ENCODE measurements at places on chromosomes 2 and 18.

DNA sequence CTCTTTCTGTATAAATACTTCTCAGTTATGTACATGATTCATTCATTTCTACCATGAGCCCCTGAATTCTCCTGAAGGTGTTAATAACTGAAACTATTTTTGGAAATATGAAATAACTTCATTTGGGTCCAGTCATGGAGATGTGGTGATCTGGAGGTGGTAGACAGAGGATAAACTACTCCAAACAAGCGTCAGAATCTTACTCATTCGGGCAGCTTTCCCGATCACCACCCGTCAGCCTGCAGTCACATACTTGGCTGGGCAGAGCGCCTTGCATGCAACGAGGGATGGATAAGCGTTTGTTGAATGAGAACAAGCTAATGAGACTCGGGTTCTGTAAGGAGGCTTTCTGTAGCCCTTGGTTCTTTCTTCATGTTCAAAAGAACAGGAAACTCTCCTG lies 222.7 kb downstream of the CD226 start:
- no peak for DNase-seq

DNA sequence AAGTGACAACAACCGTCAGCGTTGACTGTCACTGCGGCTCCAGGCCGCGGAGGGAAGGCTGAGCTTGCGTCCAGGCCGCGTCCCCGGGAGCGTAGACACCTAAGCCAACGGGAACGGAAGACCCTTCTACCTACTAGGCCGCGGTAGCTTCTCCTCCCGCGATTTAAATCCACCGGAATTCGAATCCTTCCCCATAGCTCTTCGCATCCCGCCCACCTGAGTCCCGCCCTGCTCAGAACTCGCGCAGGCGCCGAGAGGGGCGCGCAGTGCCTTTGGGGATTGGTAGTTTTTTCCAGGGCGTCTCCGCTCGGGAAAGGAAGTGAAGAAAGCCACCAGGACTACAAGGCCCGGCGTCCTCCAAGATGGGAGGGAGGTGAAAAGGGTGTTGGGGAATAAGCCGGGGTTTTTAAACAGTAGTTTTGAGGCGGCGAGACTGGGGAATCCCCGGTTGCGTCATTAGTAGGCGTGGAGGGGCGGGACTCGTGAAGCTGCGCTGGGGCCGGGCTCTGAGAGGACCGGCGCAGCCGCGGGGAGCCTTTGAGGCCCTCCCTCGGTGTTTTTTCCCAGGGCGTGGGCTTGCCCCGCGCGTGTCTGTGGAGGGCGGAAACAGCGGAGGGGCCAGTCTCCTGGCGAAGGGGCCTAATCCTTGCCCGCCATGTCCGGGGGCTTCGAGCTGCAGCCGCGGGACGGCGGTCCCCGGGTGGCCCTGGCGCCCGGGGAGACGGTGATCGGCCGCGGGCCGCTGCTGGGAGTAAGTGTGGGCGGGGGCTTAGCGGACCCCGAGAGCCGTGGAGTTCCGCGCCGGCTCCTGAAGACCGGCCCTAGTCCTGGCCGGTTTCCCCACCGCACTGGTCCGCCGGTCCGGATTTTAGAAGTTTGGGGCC lies at the start of the genes APLF and FBXO48:
TSS of gene APLF (plus strand) at position 509 of the 884 bp plus-strand sequence. CDS start at position 656, 147 bp downstream.
TSS of gene FBXO48 (minus strand) at position 218 of the 884 bp plus-strand sequence. CDS start 2,149 bp downstream, outside the sequence.
- peak; percentile 94 for DNase-seq

GRCh38 chr2:144249035-144249637 lies 270.8 kb downstream of the ZEB2 start:
- no peak for DNase-seq

DNA sequence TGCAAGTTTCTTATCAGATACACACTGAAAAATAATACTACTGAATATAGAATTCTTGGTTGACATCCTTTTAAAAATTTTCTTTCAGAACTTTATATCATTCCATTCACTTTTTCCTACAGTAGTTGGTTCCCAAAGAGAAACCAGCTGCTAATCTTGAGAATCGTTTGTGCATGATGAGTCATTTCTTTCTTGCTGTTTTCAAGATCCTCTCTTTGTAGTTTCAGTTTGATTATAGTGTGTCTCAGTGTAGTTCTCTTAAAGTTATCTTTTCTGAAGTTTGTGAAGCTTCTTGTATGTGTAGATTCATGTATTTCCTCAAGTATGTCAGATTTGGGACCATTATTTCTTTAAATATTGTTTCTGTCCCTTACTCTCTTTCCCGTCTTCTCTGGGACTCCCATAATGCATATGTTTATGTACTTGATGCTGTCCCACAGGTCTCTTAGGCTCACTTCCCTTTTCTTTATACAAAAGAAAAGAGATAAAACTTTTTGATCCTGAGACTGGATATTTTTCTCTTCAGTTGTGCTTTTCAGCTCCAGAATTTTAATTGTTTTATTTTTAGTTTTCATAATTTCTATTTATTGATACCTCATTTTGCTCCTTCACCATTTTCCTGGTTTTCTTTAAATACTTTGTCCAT lies 801.0 kb downstream of the TDRD15 start:
- no peak for DNase-seq

GRCh38 chr2:39898934-39899333 lies 119.9 kb upstream of the THUMPD2 start:
- no peak for DNase-seq

- DNase-seq: no peak
These were observed 6.0 kb upstream of the UGT1A5 start for GRCh38 chr2:233706720-233707119.

DNA sequence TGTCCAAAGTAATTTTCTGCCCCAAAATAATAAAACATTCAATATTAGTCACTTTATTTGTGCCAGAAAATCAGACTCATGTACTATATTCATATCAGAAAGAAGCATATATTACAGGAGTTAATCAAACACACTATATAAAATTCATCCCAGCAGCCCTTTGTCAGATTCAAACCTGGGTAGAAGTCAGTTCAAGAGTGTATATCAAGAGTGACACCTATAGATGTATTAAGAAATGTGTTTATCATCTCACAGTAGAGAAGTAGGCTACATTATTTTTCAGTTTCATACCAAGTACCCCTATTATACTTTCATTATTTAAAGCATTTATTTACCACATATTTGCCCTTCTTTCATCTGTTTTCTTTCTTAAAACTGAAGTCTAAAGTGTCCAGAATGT lies 193.2 kb upstream of the DDX18 start:
- no peak for DNase-seq

DNA sequence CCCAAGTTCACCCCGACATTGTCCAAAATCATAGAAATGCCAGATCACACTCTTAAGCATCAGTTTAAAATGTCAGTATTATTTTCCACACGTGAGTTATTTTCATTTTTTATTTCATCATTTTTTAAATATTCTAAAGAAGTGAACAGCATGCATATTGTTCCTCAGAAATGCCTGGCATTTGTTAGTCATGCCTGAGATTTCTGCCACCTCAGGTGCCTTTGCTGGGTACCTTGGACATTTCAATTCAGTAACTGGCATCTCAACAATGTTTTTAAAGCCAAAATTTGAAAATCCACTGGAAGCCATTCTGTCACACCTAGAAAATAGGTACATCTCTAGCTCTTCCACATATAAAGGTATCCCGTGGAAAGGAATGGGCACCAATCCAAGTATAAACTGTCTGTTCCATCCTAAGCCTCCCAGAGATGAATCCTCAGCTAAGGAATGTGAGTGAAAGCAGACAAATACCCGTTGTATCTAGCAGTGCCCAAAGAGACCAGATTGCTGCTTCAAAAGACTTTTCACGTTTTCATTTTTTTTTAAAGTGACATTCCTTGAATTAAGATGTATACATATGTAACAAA lies 159.8 kb downstream of the ZNF385B start:
- no peak for DNase-seq

DNA sequence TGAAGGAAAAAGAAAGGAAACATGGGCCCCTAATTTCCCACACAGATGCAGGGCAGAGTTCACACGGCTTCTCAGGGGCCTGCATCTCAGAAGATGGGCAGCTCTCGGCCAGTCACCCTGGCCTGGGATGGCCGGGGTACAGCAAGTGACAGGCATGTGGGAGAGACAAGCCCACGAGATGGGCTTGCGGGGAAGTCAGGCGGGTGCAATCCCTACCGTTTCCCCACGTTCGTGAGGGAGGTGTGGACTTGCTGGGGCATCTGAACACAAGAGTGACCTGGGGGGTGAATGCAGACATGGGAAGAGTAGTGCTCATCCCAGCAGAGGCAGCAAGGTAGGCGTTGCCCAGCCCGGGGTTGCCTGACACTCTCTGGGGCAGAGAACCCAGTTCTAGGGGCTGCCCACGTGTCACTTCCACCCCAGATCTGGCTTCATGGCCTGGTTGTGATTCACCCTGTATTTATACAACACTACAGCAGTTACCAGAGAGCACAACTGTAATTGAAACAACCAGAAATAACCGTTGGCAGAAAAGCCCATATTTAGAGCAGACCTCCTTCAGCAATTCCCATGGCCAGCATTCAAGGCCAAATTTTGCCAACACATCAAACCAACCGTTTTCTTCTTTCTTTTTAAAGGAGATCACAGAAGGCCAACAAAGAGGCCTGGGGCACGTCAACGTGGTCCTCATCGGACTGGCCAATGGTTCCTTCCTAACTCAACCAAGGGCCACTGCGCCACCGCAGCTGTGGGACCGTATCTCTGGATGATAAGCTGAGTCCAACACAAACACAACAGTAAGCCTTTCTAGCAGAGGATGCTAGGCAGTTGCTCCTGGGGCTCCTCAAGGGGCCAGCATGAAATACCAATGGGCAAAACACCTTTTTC lies 58.4 kb downstream of the PARD6G start:
- DNase-seq: no peak

GRCh38 chr18:78587096-78587495 lies 392.5 kb upstream of the SALL3 start:
- no peak for DNase-seq

DNA sequence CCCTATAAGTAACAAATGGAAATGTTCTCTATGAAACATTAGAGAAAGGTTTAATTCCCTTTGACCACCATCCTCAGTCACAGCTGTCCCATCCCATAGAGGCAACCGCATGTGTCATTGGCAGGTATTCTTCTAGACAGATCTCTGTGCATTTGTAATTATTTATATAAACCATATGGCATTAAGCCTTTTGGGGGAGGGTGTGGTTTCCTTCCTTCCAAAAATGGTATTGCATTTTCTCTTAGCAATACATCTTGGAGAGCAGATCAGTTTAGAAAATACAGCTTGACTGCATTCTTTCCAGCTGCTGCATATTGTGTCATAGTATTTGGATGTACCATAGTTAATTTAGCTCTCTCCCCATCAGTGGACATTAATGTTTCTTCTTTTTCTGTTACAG lies 57.7 kb downstream of the LCLAT1 start:
- no peak for DNase-seq

DNA sequence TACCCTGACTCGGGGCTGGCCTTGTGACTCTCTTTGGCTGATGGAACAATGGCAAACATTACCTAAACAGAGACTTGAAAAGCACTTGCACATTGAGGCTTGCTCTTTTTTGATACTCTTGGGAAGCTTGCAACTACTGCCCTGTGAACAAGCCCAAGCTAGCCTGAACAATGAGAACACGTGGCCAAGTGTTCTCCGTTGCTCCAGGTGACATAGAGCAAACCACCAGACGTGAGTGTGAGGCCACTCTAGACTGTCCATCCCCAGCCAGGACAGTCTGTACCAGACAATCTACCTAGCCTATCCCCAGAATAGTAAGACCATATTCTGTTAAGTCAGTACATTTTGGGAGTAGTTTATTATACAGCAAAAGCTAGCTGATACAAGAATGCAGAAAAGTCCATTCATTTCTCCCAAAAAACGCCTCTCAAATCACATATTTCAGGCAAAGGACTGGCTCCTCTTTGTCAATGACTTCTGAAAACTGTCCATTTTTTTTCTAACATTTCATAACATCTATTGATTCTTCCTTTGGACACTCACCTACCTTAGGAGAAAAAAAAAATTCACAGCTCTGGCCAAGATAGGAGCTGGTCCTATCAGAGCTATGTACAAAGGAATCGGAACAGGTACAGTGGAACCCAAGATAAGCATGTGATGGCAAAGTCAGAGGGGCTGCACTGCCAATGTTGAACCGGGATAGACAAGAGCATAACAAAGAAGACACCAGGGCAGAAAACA lies 142.1 kb upstream of the PKDCC start:
- no peak for DNase-seq

DNA sequence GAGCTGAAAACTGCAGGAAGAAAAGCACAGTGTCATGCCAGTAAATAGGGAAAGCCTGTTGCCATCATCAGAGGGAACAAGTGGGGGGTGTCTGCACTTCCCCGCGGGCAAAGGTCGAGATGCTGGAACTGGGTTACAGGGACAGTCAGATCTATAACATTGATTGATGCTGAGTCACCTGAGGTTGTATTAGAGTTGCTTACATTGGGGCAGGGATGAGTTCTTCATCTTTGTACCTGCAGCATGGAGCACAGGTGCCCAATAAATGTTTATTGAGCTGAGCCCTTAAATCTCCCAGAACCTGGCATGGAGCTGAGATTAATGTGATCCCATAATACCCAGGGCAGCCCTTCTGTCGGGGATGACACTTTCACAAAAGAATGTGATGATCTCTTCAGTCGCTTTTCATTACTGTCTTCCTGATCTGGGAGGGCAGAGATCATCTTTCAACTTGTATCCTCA lies 5.9 kb upstream of the RNF152 start:
- no peak for DNase-seq

GRCh38 chr2:233174137-233174536 lies 77.3 kb upstream of the ATG16L1 start:
- DNase-seq: no peak

DNA sequence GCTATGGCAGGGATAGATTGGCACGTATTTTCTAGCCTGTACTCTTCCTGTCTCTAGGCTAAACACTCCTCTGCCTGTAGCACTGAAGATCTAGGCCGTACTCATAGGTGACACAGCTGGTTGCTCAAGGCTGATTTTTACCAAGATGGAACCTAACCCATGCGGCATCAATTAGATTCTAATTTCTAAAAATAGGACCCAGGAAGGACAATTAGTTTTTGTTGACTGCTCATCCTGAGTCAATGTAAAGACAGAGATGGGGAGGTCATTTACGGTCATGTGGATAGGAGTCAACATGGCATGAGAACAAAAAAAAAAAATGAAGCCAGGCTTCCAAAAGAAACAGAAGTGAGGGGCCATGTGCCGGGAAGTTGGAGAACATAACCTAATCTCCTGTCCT lies 360.7 kb upstream of the ETAA1 start:
- no peak for DNase-seq

GRCh38 chr2:54054271-54054670 lies 61.1 kb upstream of the ACYP2 start:
- DNase-seq: no peak

GRCh38 chr2:69253611-69254301 lies 133.3 kb downstream of the GFPT1 start:
- peak; percentile 37 for DNase-seq

GRCh38 chr2:219344751-219345430 lies 12.3 kb upstream of the RESP18 start:
- no peak for DNase-seq
